ENCODE measurements at places on chromosomes 5 and 9.

- no peak for DNase-seq
Measured at GRCh38 chr5:95822043-95822541, 434 bp downstream of the GLRX start.

DNA sequence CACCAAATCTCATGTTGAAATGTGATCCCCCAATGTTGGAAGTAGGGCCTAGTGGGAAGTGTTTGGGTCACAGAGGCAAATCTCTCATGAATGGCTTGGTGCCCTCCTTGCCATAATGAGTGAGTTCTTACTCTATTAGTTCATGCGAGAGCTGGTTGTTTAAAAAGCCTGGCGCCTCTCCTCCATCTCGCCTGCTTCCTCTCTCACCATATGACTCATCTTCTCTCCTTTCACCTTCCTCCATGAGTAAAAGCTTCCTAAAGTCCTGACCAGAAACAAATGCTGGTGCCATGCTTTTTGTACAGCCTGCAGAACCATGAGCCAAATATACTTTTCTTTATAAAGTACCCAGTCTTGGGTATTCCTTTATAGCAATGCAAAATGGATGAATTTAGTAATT is 20.9 kb upstream of the ARHGAP26 start:
- DNase-seq, result no peak

GRCh38 chr9:6894135-6894534 is 136.4 kb downstream of the KDM4C start:
- no peak for DNase-seq

- DNase-seq, result peak; percentile 52
Measured at GRCh38 chr5:33457126-33457525, 16.4 kb downstream of the TARS1 start.

- no peak for DNase-seq
Measured at GRCh38 chr5:177507165-177507564, 2.5 kb downstream of the DOK3 start.

DNA sequence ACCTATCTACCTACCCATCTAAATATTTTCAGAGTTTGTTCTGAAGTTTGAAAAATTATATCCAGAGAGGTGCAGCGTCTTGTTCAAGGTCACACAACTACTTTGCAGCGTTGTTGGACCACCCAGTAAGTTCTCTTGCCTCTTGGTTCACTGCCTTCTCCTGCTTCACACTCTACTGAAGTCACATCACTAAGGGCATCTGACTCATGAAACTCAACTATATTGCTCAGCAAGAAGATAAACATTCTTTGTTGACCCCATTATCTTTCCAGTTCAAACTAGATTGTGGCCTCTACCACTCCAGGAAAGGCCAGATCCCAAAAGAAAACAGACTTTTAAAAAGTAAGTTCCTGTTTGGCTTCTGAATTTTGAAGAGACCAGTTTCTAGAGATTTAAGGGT is 326.9 kb downstream of the SLIT3 start:
- DNase-seq, result no peak

DNA sequence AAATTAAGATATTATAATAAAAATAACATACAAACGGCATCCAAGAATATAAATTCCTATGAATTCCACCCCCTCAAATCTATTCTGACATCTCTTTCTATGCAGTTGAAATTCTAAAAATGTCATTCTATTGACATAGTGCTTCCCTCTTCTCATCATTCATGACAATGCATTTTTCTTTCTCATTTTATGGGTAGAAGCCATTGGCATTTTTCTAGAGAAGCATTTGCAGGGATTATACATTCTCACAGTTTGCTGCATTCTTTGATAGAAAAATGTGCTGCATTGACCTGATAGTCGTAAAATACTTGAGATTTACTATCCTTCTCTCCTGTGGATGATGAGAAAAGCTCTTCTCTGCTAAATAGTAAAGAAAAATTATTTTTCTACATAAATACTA is 760.9 kb upstream of the ACO1 start:
- no peak for DNase-seq

- no peak for DNase-seq
Measured at GRCh38 chr5:6393596-6394194, 15.3 kb upstream of the MED10 start.

DNA sequence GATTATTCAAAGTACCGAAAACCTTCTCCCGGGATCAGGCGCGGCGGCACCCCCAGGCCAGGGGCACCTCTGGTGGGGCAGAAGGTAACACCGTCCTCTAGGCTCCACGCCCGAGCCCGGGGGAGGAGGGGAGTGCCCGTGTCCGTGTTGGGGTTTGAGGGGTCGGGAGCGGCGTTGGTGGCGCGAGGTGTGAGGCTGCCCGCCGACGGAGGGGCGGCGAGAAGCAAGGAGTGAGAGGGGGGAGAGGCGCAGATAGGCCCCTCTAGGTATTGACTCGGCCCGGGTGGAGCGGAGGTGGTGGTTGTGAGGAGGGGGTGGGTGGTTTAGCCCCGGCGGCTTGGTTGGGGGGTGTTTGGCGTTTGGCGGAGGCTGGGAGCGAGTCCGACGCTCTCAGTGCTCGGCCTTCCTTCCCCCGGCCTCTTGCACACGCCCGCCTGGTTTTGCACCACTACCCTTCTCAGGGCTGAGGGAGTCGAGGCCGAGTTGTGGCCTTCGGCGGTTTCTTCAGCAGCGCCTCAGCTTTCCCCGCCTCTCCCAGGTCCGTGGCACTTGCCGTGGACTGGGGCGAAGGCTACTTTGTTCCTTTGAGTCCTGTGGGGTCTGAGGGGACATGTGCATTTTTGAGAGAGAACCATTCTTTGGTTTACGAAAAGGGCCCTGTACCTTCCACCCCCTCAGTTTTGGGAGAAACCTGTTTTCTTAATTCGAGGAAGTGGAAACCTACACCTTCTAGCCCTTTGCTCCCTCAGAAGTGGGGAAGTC is 450 bp downstream of the GPBP1 start:
- DNase-seq, result no peak

GRCh38 chr9:136863623-136864273 is 2.4 kb downstream of the EDF1 start:
- no peak for DNase-seq

- DNase-seq, result no peak
Measured at GRCh38 chr9:136345281-136346156, 18.0 kb downstream of the DNLZ start.

Measured in GM04503 (cell line).